Activated T-cell treated with anti-CD3 and anti-CD28 coated beads, Interleukin-2, amount 50 U/mL, for 48 hours (primary cell): ENCODE measurements at places on chromosomes 2 and 18.

DNA sequence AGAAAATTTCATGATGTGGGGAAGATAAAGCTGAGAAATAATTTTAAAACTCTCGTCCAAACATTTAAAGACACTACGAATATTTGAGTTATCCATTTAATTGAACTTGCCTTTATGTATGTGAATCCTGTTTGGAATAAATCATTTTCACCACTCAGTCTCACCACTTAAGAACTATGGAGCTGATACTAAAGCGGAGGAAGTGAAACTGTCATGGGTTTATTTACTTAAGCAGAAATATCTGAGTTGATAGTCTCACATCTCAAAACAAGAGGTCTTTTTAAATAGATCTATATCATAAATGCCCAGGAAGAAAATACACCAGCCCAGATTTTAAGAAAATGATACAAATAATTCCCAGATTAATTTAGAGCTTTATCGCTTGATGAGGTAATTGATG, 532.4 kb downstream of the ZNF804A start:
- DNase-seq = no peak

DNA sequence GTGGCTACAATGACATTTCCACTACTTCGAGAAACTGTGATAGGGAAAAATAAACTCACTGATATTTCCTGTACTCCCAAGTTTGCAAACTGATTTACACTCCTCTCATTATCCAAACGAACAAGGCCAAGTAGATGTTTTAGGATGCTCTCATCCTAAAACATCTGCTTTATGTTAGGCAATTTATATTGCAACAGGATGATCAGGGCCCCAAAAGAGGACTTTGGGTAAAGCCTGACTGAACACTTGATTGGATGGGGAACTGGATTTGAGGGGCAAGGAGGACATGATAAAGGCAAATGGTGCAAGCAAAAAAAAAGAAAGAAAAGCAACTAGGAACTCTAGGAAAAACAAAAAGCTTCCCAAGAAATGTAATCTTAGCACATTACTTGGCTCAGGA, 2.1 kb upstream of the HES6 start:
- no peak for DNase-seq

DNA sequence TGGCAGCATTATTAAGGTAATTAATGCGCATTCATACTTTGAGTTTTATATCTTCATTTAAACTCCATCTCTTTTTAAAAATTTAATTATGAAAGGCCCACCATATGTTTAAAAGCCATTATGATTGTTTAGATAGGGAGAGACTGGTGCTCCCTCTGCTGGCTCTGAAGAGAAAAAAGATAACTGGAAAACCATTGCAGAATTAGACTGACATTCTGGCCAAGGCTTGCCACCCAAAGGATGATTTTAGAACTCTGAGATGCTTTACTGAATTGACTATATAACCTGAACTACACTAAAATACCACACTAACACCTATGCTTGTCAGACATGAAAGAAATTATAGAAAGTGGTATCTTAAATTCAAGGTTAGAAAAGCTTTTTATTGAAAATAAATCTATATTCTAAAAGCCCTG, 127.6 kb upstream of the SPOPL start:
- no peak for DNase-seq

DNA sequence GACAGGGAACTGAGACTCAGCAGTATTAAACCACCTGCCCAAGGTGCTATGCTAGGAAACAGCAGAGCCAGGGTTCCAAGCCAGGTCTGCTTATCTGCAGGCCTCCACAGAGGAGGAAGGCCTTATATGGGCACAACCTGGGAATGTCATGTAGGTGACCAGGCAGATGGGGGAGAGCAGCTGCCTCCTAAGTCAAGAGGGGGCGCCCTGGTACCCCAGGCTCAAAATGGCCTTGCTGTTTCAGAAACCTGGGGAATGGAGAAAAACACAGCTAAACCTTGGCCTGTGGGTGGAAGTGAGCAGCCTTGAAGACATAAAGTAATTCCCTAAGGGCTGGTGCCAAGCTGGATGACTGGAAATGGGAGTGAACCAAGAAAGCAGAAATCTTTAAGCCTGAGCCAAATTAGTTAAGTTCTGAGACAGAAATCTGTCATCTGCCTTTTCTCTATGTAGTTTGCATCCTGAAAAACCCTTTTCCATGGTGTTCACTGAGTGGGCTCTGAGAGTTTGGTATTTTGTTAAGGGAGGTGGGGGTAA, 79.1 kb downstream of the MAPK4 start:
- no peak for DNase-seq

GRCh38 chr2:54899576-54900200, 150.6 kb downstream of the RTN4 start:
- no peak for DNase-seq

- DNase-seq = no peak
Observed at GRCh38 chr18:3863593-3863992, 413.6 kb downstream of the TGIF1 start.

GRCh38 chr2:124805060-124805459, 780.0 kb downstream of the CNTNAP5 start:
- DNase-seq = no peak

DNA sequence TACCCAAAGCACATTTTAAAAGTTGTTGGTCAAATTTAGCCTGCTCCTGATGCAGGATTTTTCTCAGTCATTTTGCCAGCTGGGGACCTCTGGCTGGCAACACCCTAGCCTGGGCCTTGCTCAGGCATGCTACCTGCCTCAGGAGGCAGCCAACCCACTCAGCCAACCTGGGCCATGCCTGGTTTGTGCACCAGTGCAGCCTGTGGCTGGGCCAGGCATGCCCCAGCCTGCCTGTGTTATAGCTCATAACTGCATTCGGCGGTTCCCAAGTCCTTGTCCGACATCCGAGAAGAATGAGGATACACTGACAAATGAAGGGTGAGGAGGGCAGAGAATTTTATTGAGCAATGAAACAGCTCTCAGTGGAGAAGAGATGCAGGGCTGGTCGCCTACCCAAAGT, 608.0 kb downstream of the SUCLG1 start:
- DNase-seq = no peak

- DNase-seq = no peak
Observed at GRCh38 chr2:3186766-3187165, 190.9 kb downstream of the EIPR1 start.

DNA sequence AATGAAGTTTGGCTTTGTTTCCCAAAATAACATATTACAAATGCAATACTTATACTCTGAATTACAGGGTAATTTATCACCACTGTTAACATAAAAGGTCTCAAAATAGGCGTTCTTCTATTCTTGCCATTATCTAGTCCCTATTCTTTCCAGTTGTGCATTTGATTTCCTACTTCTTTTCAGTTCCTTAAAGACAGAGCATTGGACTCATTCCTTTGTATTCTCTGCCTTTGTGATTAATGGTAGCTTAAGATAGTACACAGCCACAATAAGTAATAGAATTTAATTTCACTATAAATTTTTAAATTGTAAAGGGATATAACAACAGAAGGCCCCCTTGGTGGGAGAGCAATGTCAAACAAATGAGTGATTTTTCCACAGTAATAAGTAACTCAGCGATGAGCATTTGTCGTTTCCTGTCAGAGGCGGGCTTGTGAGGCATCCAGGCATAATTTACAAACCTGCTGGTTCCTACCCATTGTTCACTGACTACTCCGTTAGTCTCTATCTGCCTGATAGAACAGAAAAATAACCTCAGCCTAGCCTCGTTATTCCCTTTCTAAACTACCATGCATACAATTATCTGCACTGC, 456.6 kb upstream of the REG3G start:
- DNase-seq = no peak

DNA sequence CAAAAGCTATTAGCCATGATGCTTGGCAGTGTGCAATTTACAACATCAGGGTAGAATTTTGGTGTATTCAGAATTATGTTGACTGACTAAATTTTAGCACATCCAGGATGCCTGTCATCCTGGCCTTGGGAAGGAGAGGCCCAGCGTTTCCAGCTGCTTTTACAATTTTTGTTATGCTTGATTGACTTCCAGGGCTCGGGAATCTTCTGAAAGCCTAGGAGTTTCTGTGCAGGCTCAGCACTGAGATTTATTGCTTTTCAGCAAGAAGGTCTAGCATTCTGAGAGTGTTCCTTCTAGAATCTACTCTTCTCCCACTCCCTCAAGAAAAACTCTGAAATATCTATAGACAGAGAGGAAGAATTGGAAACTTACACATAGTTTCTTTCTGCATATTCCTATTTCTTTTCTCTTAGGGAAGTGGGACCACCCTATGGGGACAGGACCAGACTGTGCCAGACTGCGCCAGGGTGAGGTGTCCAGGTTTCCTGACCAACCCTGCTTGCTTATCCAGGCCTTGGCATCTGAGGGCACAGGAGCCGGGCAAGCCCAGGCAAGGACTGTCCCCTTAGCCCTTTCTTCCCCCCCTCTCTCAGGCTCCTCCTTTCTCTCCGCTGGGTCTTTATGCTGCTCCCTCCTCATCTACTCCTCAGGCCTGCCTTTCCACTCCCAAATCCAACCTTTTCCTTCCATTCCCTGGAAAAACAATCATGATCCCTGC, 26.9 kb downstream of the MAIP1 start:
- DNase-seq = no peak

DNA sequence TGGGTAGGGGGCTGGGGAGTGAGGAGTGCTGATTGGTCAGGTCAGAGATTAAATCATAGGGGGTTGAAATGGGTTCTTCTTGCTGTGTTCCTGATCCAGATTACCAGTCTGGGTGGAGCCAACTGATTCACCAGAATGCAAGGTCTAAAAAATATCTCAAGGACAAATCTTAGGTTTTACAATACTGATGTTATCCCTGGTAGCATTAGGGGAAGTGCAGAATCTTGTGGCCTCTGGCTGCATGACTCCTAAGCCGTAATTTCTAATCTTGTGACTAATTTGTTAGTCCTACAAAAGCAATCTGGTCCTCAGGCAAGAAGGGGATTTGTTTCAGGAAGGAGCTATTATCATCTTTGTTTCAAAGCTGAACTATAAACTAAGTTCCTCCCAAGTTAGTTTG, 289.2 kb upstream of the KYNU start:
- DNase-seq = no peak

- no peak for DNase-seq
Observed at GRCh38 chr18:67132919-67133318, 383.6 kb downstream of the DSEL start.

DNA sequence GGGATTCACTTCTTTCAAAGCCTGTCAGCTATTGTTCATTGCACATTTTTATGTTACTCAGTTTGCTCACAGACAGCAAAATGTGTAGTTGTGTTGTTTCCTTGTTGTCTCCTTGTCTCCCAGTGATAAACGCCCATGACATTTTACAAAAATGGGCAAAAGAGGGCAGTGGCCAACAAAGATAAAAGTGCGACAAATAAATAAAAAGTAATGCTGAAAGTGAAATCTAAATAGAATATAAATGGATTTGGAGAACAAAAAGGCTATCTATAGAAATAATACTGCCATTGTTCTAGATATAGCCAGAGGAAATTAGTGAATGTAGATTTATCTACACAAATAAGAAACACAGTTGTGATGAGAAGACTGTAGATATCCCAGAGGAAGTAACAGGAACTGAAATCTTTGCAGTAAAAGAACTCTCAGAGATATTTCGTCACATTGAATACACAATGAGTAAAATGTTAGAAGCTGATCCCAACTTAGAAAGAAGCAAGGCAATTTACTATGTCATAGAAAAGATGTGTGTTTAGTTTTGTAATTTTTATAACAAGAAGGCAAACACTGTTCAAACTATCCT, 1186.2 kb upstream of the FAM98A start:
- no peak for DNase-seq

GRCh38 chr2:240959214-240959940, 39.0 kb upstream of the SNED1 start:
- DNase-seq = no peak

GRCh38 chr2:188391354-188391753, 99.7 kb downstream of the GULP1 start:
- DNase-seq = no peak

DNA sequence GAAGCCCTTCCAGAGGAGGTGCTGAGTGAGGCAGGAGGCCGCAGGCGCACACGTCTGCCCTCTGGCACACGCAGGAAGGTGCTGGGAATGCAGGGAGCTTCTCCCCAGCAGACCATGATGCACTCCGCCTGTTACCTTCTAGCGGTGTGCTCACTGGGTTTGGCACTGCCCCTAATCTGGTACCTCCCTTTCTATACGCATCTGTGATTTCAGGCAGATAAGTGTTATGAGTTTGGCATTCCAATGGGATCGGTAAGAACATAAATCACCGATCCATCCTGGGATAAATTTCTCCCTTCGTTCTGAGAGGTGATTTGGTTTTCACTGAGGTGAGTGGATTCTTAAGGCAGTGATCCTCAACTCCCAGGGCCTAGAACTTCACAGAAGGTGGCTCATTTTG, 34.6 kb downstream of the ODC1 start:
- DNase-seq = no peak

- DNase-seq = no peak
Observed at GRCh38 chr2:165191096-165191728, 12.6 kb downstream of the SCN3A start.

DNA sequence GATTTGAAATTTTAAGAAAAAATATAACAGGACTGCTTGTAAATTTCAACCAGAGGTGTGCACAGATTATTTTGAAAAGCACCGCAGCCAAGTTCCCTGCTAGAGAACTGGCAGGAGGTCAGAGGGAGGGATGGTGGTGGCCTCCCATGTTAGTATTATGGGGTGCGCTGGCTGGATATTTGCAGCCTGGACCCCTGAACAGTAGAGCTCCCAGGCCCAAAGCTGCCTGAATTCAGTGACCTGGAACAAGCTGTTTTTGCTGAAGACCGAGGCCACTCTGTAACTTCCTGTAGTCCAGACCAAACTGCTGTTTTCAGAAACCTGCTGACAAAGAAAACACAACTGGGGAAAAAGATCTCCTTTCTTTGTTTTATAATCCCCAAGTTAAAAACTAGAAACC, 314.3 kb downstream of the TNS1 start:
- DNase-seq = no peak

GRCh38 chr18:60599995-60600394, 227.4 kb upstream of the MC4R start:
- no peak for DNase-seq

DNA sequence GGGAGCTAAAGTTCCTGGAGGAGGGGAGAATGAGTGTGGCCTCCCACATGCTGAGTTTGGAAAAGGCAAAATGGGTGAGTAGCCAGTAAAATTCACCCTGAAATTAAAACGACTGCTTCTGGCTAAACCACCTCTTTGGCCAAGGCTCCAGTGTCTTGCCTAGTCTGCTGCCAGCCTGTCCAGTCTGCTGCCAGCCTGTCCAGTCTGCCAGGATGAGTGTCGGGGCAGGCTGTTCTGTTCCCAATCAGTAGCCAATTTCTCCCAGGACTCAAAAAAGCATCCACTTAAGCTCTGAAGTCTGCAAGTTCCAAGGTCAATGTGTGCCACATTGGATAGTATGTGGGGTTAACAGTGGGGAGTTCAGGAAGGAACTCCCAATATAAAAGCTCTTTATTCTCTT, 134.6 kb upstream of the KLHL29 start:
- DNase-seq = no peak

DNA sequence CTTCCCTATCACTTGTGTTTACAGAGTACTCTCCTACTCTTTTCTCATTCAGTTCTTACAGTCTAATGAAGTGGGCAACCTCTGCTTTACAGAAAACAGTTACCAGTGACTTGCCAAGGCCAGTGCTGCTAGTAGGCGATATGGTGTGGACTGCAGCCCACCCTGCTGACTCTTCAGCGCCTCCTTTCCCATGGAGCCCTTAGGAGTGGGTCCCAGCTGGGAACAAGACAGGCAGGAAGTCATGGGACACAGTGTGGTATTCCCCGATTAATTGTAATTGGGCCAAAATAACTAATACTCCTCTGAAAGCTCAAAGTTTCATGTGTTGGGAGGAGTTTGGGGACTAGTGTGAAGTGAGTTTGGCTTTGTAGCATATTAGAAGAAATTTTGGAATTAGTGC, 120.1 kb upstream of the EML6 start:
- DNase-seq = no peak

GRCh38 chr2:190876631-190877030, 4.0 kb upstream of the GLS start:
- DNase-seq = no peak

- no peak for DNase-seq
Observed at GRCh38 chr2:8149985-8150539, 531.8 kb upstream of the ID2 start.
